ENCODE measurements at places on chromosomes 1 and 21. TPM values are rescaled to one million over a fixed set of nuclear protein-coding genes. Genes with fewer than 3 reads are reported as not detected.

DNA sequence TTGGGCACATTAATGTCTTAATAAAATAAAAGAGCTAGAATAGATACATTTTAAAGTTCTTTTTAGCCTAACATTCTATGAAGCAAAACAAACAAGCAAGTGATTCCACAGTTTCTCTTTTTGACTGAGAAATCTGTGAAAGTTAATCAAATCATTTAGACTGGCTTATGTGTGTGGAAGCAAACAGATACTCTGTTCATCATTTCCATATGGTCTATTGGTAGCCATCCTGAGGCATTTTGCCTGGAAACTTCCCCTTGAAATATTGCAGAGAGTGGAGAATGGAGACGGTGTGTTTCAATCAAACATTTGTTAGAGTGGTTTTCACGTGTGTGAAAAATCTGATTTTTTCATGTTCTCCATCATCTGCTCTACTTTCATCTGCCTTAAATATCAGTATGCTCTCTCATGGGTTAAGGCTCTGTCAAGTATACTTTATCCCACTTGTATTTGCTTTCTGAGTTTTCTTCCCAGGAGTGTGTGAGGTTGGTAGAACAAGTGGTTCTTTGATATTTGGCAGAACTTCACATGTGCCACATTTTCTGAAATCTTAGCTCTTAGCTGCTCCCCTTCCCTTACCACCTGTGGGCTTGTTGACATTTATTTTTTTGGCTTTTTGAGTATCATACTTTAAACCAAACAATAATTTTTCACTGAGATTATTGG is 139.1 kb upstream of the PTGFR start:
- no peak for DNase-seq
- H3K4me1 ChIP-seq = no peaks in the 10 kb centered on the region
- no peaks in the 10 kb centered on the region for H3K27me3 ChIP-seq
- no peak overlapping the region for H3K4me3 ChIP-seq
- H3K27ac ChIP-seq = no peak overlapping the region

DNA sequence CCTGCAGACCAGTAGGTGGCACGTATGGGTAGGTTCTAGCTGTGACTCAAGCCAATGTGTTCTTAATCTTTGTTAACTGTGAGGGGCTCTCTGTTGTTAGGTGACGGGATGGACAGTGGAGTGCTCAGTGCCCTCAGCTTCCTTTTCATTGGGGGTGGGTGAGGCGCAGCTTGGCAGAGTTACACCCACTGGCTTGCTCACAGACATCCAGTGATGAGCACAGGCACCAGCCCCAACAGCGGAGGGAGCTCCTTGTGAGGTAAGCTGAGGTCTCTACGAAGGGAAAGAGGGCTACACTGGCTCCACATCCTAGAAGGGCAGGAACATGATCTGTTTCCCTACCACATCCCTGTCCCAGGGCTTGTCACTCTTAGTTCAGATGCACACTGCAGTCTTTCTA is 871.3 kb downstream of the LRRIQ3 start:
- no peak overlapping the region for H3K27ac ChIP-seq
- no peaks in the 10 kb centered on the region for H3K27me3 ChIP-seq
- H3K4me1 ChIP-seq = no peaks in the 10 kb centered on the region
- no peak overlapping the region for H3K4me3 ChIP-seq
- DNase-seq = no peak

- no peak for DNase-seq
- no peaks in the 10 kb centered on the region for H3K27me3 ChIP-seq
- no peak overlapping the region for H3K27ac ChIP-seq
- no peaks in the 10 kb centered on the region for H3K36me3 ChIP-seq
- H3K4me1 ChIP-seq = peaks cover 32% of the 10 kb centered on the region
These were observed 79.5 kb upstream of the ZNF648 start for GRCh38 chr1:182141040-182141439.

GRCh38 chr1:24903560-24903954 is 26.5 kb downstream of the RUNX3 start:
- no peak overlapping the region for H3K4me3 ChIP-seq
- no peaks in the 10 kb centered on the region for H3K36me3 ChIP-seq
- no peak overlapping the region for H3K27ac ChIP-seq
- H3K27me3 ChIP-seq = peaks cover 18% of the 10 kb centered on the region
- DNase-seq = no peak
- H3K4me1 ChIP-seq = no peaks in the 10 kb centered on the region

CNN3 gene
- 151 TPM for total RNA-seq

- H3K27ac ChIP-seq = peak overlapping the region; percentile 49
- H3K4me1 ChIP-seq = no peaks in the 10 kb centered on the region
- H3K36me3 ChIP-seq = no peaks in the 10 kb centered on the region
- no peak overlapping the region for H3K4me3 ChIP-seq
- DNase-seq = no peak
These were observed 180.2 kb downstream of the PTPRU start for GRCh38 chr1:29416267-29417146.

GRCh38 chr1:232751393-232752140 is 53.6 kb upstream of the MAP10 start:
- H3K36me3 ChIP-seq = no peaks in the 10 kb centered on the region
- H3K27ac ChIP-seq = no peak overlapping the region
- no peaks in the 10 kb centered on the region for H3K4me1 ChIP-seq

CCDC24 gene
- 10.7 TPM for total RNA-seq

BRWD1 gene
- total RNA-seq = 39.0 TPM

DNA sequence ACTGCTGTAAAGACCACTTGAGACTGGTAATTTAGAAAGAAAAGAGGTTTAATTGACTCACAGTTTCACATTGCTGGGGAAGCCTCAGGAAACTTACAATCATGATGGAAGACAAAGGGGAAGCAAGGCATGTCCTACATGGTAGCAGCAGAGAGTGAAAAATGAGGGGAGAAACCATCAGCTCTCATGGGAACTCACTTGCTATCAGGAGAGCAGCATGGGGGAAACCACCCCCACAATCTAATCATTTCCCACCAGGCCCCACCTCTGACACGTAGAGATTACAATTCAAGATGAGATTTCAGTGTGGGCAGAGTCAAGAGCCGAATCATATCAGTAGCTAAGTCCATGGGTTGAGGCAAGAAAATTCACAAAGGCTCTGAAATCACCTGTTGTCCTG is 23.8 kb upstream of the LYPD8 start:
- no peak overlapping the region for H3K4me3 ChIP-seq
- no peak overlapping the region for H3K27ac ChIP-seq
- no peak for DNase-seq

DPH5 gene
- total RNA-seq = 33.1 TPM

LCE3E gene
- total RNA-seq = not detected

DNA sequence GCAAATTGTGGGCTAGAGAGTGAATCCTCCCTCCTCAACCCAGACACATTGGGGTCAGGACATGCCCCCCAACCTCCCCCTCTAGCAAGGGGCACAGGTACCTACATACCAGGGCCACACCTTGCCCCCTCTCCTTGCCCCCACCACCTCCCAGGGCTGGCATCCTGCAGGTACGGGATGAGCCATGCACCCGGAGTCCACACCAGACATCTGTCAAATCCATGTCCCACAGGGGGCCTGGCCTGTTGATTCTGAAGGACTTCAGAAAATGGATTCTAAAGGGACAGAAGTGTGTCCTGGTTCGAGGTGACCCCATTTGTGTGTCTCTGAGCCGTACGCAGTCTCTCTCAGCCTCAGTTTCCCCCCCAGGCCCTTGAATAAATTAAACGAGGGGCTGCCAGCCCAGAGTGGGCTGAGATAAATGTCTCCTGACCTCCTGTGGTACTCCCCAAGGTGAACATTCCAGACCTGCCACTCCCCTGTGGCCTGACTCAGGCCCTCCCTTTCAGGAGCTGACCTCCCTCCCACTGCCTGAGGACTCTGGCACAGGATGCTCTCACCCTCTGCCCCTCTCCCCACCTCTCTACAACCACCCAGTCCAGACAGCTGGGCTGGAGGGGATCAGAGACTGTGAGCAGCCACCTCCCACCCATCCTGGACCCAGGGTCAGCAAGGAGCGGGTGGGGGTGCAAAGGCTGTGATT is 94.5 kb downstream of the EPHB2 start:
- DNase-seq = no peak
- no peaks in the 10 kb centered on the region for H3K27me3 ChIP-seq
- no peaks in the 10 kb centered on the region for H3K36me3 ChIP-seq
- H3K27ac ChIP-seq = no peak overlapping the region
- H3K4me3 ChIP-seq = no peak overlapping the region

DNA sequence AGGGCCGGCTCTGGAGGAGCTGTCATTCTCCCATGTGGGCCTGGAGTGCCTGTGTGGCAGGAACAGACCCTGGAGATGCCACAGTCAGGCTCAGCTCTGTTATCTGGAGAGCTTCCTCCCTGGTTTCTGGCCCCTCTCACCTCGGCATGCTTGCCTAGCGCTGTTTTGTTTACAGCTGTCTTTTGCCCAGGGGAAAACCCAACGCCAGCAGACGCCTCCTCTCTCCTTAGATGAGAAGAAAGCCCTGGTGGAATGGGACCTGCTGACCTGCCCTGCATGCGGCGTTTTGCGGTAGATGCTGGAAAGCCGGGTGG is 104.9 kb downstream of the CRYAA start:
- no peak overlapping the region for H3K4me3 ChIP-seq
- no peak overlapping the region for H3K27ac ChIP-seq
- DNase-seq = peak; percentile 19
- peaks cover 14% of the 10 kb centered on the region for H3K4me1 ChIP-seq
- no peaks in the 10 kb centered on the region for H3K36me3 ChIP-seq

DNA sequence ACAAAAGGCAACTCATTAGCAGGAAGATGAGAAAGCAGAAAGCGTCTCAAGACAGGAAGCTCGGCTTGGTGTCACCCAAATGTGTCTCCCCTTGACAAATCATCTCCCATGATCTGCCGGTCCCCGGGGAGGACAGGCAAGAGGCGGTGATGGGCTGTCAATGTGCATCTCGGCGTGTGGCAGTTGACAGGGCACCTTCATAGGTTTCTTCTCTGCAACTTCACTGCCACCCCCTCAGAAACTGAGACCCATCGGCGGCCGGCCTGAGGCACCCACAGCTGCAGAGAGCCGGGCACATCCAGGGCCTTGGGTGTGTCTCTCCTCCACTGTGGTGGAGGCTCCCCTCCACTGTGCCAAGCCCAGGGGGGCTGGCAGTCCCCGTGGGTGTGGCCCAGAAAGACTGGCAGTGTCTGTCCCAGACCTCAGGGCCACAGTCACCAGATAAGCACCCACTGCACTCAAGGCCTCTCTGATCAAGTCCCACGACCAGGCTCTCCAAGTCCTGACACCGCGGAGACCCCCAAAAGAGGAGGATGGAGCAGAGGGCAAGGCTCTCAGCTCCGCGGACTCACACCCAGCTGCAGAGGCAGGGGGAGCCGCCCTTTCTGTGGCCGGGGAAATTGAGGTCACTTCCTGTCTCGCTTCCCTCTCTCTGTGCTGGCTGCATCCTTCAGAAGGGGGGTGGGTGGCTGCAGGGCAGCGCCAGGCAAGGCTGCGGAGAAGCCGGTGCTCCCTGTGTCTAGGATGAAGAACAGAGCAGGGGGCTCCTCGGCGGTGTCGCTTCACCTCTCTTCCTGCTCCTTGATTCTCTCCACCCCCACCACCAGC is 39.6 kb upstream of the LBR start:
- H3K27ac ChIP-seq = peak overlapping the region; percentile 95
- no peaks in the 10 kb centered on the region for H3K27me3 ChIP-seq
- peak; percentile 88 for DNase-seq
- peaks cover 30% of the 10 kb centered on the region for H3K4me1 ChIP-seq

DNA sequence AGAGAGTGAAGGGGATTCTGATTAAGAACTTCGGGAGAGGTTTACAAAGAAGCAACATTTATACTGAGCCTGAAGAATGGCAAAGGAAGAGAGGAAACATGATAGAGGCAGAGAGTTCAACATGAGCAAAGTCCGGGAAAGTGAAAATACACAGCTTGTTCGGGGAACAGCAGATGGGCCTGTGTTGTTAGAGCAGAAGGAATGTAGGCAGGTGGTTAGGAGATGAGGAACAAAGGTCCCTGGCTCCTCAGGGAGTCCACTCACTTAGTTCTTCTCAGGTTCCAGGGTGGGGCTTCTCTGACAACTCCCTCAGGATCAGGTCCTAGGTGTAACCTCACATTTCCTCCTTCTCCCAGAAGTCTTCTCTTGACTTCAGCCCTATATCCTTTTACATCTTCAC is 5.1 kb upstream of the ZNF326 start:
- no peaks in the 10 kb centered on the region for H3K36me3 ChIP-seq
- no peak overlapping the region for H3K4me3 ChIP-seq

- no peaks in the 10 kb centered on the region for H3K27me3 ChIP-seq
- DNase-seq = peak; percentile 17
- no peak overlapping the region for H3K27ac ChIP-seq
- no peaks in the 10 kb centered on the region for H3K4me1 ChIP-seq
- no peaks in the 10 kb centered on the region for H3K36me3 ChIP-seq
These were observed 67.1 kb upstream of the FAM78B start for GRCh38 chr1:166233750-166234366.

GRCh38 chr1:247574236-247574635 is 13.9 kb upstream of the OR2G2 start:
- no peak for DNase-seq
- no peak overlapping the region for H3K4me3 ChIP-seq
- no peaks in the 10 kb centered on the region for H3K27me3 ChIP-seq
- no peaks in the 10 kb centered on the region for H3K4me1 ChIP-seq

DNA sequence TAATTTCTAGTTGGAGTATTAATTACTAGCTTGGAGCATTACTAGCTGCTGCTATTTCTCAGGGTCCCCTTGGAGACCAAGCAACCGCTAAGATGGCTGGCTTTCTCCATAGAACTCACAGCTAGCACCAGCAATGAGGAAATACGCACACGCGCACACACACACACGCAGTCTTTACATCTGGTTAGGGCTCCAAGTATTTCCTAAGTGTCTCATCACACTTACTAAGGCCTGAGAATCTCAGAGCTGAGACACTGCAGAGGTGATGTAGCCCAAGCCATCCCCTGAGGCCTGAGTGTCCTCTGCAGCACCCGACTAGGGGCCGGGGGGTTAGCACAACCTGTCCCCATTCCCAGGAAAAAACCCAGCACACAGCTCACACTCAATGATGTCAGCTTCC is 42.5 kb downstream of the ITPKB start:
- H3K4me1 ChIP-seq = peaks cover 33% of the 10 kb centered on the region
- peaks cover 26% of the 10 kb centered on the region for H3K36me3 ChIP-seq
- no peak overlapping the region for H3K27ac ChIP-seq
- H3K27me3 ChIP-seq = no peaks in the 10 kb centered on the region
- DNase-seq = no peak

LRRC3 gene
- total RNA-seq = 4.0 TPM

DNA sequence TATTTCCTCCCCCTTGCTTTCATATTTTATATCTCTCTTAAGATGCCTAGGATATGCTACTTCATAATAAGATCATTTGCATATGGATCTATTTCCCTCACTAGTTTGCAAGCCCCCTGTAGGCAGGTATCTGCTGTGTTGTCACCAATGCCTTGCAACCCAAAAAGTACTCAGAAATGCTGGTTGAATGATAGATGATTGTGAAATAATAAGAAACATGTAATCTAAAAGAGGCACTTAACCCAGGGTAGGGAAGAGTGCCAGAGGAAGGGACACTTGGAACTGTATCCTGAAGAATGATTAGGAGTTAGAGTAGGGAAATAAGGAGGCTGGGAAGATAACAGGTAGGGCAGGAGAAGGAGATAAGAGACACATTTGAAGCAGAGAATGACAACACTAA is 12.3 kb downstream of the ATPAF1 start:
- no peaks in the 10 kb centered on the region for H3K27me3 ChIP-seq
- H3K36me3 ChIP-seq = peaks cover 74% of the 10 kb centered on the region
- no peak overlapping the region for H3K27ac ChIP-seq
- no peak overlapping the region for H3K4me3 ChIP-seq
- H3K4me1 ChIP-seq = no peaks in the 10 kb centered on the region
- no peak for DNase-seq

- peak overlapping the region; percentile 91 for H3K4me3 ChIP-seq
- no peak for DNase-seq
- H3K27ac ChIP-seq = peak overlapping the region; percentile 90
- no peaks in the 10 kb centered on the region for H3K36me3 ChIP-seq
These were observed 868 bp downstream of the PPP1R12B start for GRCh38 chr1:202349206-202349928.

All from lower lobe of right lung (tissue), 2 donors.